Stimulated activated CD4-positive, alpha-beta T cell treated with anti-CD3 and anti-CD28 coated beads, Interleukin-2, amount 100 ng/mL, for 48 hours (primary cell): ENCODE measurements at places on chromosomes 1 and 21.

GRCh38 chr1:245788886-245789285 lies 634.1 kb downstream of the KIF26B start:
- no peak for DNase-seq

DNA sequence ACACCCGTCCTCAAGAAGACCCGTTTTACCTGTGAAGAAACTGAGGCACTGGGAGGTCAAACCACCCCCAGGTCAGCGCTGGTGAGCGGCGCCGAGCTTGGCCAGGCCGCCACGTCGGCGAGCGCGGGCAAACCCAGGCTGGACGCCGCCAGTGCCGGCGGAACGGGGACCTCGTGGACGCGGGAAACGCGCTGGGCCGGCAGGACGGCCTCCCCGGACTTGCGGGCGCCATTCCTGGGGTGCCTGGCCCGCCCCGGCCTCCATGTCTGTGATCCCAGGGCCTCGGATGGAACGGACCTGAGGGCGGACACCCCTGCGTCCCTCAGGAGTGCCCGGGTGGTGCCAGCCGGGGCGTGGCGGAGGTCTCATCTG lies 764 bp upstream of the SUMO3 start:
- no peak for DNase-seq

- DNase-seq, result no peak
Measured at GRCh38 chr1:14939527-14940284, 213.8 kb upstream of the TMEM51 start.

- DNase-seq, result no peak
Measured at GRCh38 chr1:110056776-110057175, 13.7 kb downstream of the ALX3 start.

DNA sequence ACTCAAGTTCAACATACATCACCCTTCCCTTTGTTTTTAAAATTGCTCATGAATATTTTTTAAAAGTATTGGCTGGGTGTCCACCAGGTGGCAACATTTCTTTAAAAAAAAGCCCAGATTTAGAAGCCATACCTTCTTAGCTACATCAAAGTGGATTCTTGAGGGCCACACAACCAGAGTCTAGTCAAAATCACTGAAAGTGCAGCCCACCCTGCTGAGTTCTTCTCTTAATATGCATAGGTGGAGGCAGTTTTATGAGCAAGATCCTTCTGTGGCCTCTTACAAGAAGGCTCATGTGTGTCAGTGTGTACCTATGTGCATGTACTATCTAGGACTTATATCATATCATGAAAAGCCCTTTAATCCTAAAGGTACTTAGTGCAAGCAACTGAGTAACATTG lies 16.9 kb upstream of the GNG12 start:
- no peak for DNase-seq

- DNase-seq, result no peak
Measured at GRCh38 chr1:203176273-203177035, 828 bp upstream of the MYBPH start.

- no peak for DNase-seq
Measured at GRCh38 chr1:197027359-197027758, 39.7 kb downstream of the F13B start.

DNA sequence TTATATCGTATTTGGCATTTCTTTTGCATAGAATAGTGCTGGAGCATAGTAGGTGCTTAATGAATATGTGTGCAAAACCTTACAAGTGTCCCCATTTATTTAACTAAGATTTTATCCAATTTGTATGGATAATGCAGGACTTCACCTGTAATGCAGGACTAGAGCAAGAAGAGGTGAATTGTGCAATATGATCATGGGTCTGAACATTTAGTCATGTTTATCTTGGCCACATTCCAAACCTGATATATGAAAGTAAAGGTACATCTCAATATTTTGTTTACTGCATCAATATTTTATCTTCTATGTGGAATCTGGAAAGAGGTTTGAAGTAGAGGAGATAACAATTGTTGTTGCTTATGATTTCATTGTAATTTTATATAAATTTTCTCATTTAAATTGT lies 1626.7 kb upstream of the B3GALT2 start:
- no peak for DNase-seq

DNA sequence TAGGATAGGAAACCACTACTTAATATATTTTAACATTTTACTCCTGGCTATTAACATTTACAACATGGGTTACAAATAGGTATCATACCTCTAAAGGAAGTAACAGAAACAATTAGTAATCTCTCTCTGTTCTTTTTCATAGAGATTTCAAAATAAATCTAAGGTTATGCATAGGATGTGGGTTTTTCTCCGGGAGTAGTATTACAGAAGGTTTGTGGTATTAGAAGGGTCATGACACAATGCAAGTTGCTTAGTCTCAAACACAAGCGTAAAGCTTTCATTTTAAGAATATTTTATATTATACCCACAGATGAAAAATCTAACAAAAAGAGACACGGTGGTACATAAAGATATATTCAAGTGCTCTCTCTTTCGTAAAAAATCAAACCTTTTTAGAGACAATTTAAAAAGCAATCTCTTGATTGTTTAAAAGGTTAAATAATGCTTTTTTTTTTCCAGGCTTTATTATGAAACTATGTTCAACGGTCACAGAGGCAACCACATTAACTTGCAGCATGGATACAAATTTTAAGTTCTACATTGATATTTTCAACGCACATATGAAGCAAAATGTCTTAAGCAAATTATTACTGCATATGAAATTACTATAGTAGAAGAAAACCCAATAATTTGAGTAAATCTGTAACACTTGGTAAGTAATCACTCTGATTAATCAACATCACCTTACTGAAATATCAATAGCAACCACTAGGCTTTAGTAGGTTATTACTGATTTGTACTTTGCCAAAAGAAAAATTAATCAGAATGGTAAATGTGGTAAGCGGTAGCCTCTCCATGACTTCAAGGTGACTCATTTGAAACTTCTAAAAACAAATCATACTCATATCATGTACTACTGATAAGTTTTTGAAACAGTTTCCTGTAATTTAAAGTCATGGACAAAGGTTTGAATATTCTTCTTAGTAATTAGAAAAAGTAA lies 97.4 kb upstream of the GFI1 start:
- no peak for DNase-seq

GRCh38 chr21:32100423-32100822 lies 178.4 kb downstream of the MIS18A start:
- no peak for DNase-seq

DNA sequence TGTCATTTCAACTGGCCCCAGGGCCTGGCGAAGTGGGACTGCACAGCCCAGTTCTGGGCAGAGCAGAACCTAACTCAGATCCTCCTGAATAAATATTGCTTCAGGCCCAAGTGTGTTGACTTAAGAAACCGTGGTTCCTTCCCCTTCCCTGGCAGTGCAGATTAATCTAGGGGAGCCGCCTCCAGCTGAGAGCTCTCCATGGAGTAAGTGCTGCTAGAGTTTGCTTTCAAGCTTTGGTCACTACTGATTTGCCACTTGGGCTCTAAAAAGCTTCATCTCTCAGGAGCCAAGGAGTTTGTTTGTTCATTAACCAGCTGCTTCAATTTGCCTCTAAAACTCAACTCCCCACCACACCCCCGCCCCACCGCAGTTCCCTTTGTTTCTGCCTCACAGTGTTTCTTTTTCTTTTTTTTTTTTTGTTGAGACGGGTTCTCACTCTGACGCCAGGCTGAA lies 112.1 kb downstream of the DTL start:
- DNase-seq, result no peak
